ENCODE measurements at places on chromosomes 7 and 10. TPM values are rescaled to one million over a fixed set of nuclear protein-coding genes. Genes with fewer than 3 reads are reported as not detected.

The MOGAT3 gene
- not detected for polyA plus RNA-seq

The GATA3 gene
- 8.9 TPM for polyA plus RNA-seq

The SAMD8 gene
- polyA plus RNA-seq = 3.8 TPM

The CCNJ gene
- polyA plus RNA-seq = 2.3 TPM

The LRRN3 gene
- not detected for polyA plus RNA-seq

Data from foreskin keratinocyte (primary cell).